ENCODE measurements at places on chromosomes 3 and 15.

DNA sequence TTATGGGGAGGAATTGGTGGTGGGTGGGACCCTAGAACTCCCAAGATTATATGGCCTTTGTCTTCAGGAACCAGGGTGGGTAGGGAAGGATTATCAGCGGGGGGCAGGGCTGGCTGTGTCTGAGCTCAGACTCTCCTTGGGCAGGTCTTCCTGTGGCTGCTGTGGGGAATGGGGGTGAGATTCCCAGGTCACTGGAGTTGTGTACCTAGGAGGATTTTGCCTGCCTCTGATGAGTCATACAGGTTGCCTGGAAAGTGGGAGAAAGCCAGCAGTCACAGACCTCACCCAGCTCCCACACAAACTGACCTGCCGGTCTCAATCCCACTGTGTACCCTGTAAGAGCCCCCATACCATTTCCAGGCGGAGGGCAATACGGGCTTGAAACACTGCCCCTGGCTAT, 209.9 kb upstream of the CNTN3 start:
- no peak for DNase-seq

GRCh38 chr3:60417576-60417975, 833.7 kb downstream of the FHIT start:
- DNase-seq = no peak

DNA sequence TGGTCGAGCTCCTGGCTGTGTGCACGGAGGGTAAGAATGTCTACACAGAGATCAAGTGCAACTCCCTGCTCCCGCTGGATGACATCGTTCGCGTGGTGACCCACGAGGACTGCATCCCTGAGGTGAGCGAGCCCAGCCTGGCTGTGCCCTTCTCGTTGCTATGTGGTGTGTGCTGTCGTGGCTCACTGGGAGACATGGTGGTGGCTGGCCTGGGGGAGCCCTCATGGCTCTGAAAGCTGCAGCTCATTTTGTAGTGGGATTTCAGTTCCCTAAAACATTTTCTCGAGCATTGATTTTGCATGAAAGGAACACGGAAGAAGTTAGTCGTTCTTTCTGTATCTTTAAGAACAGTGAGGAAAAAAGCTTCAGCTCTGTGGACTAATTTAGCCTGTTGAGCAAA, 200.5 kb downstream of the ITPR1 start:
- no peak for DNase-seq

- DNase-seq = no peak
Observed at GRCh38 chr3:38009807-38010591, 19.4 kb downstream of the VILL start.

DNA sequence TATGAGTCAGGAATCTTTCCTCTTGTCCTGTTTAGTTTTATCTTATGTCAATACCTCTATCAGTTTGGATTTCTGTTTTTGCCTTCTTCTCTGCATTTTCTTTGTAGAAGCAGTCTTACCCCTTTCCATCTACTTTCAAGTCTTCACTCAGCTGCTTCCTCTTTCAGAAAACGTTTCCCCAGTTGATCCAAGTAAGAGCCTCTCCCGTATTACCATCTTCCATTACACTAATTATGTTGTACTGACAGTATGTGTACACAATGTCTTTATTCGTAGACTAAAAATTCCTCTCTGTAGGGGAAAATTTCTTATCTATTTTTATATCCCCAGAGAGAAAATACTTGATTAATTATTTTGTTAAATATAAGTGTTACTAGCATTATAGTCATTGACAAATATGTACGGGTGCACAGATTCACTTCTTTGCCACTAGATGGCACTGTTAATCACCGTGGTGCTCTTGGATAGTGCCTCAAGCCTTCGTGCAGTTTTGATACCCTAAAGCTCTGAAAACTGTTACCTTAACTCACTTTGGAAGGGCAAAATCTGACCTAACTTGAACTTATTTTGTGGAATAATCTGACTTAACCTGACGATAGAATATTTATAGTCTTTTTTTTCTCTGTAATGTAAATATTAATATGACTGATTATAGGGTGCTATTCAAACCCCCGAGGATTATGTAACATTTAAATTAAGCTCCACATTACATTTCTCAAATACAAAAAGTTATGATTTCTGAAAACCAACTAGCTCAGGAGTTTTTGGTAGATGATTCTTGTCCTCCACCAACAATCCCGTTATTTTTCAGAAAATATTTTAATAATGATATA, 74.2 kb upstream of the POU1F1 start:
- peak; percentile 7 for DNase-seq

DNA sequence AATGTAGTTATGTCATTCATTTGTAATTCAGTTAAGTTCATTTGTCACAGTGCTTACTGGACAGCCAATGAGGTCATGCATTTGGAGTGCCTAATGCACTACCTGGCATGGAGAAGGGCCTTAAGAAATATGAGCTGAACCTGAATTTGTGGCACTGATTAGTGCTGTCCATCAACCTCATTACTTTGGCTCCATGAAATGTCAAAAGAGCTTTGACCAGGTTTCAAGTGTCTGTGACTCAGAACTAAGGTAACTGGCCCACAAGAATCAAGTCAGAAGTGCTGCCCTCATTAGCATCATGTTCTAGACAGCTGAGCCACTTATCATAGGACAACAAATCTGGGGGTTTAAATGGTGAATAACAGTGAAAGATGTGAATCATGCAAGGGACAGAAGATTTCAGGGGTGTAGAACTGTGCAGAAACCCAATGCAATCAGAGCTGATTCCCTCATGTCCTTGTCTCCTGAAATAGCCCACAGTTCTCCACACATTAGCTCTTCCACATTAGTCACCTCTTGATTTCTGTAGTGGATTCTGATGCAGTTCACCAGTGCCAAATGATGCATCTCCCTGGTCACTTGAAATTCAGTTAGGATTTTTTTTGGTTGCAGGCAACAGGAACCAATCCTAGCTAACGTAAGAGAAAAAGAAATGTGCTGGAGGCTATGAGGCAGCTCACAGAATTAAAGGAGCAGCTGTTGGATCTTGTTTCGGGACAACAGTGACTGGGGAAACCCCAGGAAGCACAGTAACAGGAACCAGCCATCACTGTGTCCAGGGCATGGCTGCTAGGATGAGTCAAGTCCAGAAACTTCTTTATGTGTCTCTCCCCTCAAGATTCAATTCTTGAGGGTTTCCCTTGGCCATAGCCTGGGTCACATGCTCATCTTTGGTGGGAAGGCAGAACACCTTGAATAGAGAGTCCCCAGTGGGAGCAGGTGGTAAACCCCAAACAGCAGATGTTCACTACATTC, 38.7 kb downstream of the CHST2 start:
- DNase-seq = no peak

GRCh38 chr15:88098361-88098760, 158.2 kb downstream of the NTRK3 start:
- no peak for DNase-seq

DNA sequence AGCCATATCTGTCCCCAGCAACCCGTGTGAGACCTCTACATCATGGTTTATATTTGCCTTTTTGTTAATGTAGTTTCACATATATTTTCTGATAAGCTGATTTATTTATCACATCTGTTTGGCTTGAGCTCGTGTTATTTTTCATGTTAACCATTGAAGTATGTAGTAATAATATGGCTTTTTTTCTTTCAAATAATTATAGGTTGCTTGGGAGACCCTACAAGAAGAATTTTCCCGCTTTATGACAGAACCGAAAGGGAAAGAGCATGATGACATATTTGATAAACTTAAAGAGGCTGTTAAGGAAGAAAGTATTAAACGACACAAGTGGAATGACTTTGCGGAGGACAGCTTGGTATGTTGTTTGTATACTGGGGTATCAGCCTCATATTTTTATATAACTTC, 63.9 kb downstream of the OPA1 start:
- no peak for DNase-seq

DNA sequence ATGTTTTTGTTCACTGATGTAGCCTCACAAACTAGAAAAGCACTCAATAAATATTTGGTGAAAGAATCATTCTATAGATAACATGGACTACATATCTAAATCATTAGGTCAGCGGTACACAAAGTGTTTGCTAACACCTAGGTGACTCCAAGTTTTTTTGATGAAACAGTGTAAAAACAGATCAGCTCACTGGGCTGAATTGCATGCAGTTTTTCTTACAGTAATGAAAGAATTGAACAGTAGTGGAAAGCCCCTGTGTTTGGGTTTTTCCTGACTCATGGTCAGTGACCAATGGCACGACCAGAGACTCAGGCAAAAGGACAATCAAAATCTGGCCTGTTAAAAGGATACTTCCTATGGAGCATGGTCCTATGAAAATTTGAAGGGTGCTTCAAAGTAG, 384.3 kb upstream of the EPHA6 start:
- no peak for DNase-seq

DNA sequence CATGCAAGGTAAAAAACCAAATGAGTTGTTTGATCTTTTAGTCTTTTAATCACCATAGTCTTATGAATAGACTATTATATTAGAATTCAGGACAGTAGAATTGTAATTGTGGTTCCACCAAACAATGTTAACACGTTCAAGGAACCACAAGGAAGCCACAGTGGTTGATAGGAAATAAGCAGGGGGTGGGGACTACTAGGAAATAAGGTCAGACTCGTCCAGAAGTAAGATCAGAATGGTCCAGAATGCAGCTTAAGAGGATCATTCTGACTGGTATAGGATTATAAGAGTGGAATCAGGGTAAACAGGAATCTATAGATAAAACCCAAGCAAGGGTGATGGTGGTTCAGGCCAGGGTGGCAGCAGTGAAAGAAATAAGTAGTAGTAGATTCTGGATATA, 7.5 kb downstream of the MYNN start:
- DNase-seq = no peak

DNA sequence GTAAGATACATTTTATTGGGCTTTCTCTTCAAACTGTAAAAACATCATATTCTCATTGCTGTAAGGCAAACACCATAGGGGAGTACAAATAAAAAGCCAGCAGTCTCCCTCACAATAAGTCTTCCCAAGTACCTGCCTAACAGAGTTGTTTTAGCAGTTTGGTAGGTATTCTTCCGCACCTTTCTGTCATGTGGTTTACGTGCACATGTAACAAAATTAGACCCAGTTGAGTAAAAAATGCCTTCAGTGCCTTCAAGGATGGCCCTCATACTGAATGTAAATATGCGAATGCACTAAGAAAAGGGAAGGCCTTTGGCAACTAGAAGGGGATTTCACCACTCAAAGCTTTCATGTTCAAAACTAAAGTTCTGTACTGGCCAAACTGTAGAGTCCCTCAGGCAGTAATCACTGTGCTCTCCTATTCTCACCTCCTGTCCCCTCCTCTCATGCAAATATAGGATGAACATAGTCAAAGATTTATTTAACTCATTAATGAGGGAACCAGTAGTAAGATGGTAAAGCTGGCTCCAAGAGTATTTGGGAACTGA, 26.4 kb downstream of the USP3 start:
- no peak for DNase-seq

GRCh38 chr3:64916937-64917336, 229.1 kb upstream of the ADAMTS9 start:
- DNase-seq = no peak

- DNase-seq = no peak
Observed at GRCh38 chr3:194095464-194095863, 40.5 kb upstream of the HES1 start.

Data from HL-60 (cell line).